ENCODE measurements at places on chromosomes 13 and 19.

- no peak for DNase-seq
Measured at GRCh38 chr13:25632166-25632888, 260.6 kb downstream of the ATP8A2 start.

- DNase-seq, result no peak
Measured at GRCh38 chr13:32976912-32977311, 39.3 kb upstream of the KL start.

DNA sequence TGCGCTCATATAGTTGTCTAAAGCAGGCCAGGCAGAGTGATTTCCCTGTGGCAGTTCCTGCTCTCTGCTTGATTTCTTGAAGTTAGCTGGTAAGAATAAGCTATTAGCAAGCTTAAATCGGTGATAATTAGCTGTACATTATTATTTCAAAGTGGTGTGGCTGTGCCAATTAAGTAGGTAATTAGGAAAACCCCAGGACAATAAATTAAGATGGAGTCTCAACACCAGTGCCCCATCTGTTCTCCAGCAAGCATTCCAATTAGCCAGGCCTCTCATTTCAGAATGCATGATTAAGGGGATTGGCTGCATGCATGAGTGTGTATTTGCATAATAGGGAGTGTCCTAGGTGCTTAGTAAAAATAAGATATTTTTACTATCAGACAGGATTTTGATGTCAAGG, 342.3 kb downstream of the GPC5 start:
- DNase-seq, result no peak

DNA sequence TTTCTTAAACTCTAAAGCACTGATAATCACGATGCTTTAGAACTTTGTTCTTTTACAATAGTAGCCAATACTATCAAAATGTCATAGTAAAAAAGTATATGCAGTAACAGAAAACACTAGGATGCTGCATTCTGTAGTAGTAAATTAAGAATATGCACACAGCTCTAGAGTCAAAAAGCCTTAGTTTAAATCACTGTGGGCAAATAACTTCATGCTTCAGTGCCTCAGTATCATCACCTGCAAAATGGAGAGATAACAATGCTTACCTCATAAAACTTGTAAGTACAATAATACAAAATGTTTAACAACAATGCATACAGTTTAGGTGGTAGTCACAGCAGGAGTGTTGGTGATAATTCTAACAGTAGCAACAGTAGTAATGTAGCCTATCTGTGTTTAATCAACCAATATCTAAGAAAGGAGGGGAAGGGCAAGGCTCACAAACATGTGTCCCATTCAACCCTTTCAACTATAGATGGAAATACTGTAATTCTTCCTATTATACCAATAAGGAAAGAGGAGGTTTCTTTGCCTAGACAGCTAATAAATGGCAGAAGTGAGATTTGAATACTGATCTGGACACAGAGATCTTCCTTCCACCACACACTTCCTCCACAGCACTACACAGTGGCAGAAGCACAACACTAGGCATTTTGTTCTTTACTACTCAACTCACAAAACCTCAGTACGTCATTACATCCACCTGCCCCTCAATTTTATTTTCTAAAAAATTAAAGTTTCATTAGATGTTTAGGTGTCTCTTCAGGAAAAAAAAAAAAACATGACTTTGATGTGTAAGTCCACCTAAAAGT, 4.6 kb downstream of the RBM26 start:
- DNase-seq, result no peak

DNA sequence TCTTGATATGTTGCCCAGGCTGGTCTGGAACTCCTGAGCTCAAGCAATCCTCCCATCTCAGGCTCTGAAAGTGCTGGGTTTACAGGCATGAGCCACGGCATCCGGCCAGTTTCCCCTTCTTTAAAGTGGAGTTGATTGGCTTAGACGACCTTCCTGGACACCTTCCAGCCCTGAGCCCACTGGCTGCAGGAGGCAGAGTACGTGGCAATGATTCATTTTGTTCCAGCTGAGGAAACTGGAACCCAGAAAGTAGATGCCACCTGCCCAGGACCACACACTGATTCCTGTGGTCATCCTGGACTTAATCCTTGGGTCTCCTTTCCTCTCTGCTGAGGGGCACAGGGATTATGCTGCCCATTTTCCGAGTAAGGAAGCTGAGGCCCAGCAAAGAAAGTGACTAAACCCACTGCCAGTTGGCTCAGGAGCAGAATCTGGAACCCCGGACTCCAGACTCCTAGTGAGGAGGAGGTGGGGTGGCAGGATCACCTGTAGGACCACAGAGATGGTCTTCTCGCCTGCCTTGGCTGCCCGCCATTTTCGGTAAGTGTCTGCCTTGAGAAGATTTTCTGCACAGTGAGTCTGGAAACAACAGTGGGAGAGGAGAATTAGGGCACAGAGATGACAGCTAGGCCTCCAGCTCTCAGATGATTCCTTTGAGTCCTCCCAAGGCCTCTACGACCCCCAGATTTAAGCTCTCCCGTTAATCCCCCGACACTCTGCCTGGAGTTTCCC, 737 bp downstream of the XRCC1 start:
- no peak for DNase-seq

DNA sequence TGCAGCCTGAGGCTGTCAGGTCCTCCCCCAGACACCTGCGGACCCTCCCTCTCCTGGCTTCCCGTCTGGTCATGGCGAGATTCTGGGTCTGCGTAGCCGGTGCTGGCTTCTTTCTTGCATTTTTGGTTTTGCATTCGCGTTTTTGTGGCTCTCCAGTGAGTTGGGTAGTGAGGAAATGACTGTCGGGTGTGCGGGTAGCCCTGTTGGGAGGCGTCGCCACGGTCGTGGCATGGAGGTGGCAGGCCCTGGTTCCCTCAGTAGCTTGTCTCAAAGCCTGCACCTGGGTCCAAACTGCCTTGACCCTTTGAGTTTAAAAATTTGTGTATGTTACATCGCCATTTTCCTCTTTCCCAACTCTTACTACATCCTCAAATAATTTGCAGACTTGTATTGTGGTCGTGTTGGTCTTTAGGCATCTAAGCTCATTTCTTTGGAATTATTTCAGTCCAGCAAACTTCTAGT, 344 bp downstream of the NHLRC3 start:
- no peak for DNase-seq

DNA sequence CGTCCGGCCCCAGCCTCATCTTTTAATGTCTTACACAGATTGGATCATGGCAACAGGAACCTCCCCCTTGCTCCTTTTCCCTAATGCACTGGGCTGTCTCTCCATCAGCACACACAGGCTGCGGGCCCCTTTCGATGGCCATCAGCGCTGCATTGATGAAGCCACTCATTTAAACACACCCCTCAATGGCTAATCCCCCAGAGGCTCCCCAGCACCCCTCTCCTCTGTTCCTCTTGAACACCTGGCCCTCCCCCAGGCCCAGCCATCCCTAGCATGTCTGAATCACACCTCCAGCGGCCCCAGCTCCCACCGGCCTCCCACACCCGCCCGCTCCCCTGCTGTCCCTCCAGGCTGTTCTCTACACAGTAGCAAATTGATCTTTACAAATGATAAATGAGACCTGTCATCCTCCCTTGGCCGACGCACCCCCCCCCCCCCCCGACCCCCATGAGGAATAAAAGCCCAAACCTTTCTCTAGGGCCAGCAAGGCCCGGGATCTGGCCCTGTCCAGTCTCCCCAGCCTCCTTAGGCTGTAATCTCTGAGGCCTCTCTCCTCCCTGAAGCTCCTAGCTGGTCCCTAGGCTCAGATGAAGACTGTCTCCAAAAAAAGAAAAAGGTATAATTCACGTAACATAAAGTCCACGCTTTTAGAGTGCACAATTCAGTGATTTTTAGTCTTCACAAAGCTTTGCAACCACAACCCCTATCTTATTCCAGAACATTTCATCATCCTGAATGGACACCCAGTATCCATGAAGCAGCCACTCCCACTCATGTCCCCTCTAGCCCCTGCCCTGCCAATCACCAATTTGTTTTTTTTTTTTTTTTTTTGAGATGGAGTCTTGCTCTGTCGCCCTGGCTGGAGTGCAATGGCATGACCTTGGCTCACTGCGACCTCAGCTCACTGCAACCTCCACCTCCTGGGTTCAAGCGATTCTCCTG, 7.4 kb downstream of the RPL28 start:
- DNase-seq, result no peak

DNA sequence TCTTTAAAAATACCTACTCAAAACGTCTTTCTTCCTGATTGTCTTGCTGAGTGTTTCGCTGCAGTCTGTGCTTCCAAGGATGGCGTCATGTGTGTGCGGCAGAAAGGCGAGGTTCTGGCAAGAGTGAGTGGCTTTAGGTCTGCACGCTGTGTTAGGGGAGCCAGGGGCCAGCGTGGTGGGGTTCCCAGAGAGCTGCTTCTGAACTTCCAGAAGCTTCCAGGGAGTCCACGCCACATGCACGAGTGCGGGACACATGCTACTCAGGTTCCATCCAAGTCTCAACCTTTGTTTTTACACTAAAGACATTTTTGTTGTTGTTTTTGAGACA, 67.9 kb downstream of the ATP11A start:
- DNase-seq, result no peak

DNA sequence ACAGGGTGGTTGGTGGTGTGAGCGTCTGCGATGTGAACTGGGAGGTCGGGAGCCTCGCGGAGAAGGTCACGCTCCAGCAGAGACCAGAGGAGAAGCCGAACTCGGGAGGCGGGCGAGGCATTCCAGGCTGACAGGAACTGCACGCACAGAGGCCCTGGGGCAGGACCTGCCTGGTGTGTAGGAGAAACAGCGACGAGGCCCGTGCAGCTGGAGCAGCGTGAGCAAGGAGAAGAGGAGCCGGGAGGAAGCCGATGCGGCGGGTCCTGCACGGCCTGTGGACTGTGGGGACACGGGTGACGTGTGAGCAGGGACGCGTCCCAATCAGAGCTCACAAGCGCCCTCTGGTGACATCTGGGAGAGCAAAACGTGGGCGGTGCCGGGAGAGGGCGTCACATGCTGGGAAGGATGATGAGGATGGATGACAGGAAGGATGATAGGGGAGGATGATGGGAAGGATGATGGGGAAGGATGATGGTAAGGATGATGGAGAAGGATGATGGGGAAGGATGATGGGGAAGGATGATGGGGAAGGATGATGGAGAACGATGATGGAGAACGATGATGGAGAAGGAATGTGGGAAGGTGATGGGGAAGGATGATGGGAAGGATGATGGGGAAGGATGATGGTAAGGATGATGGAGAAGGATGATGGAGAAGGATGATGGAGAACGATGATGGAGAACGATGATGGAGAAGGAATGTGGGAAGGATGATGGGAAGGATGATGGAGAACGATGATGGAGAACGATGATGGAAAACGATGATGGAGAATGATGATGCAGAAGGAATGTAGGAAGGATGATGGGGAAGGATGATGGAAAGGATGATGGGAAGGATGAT, 16.1 kb upstream of the MADCAM1 start:
- DNase-seq, result peak; percentile 70

- no peak for DNase-seq
Measured at GRCh38 chr19:49556412-49557398, 23.7 kb downstream of the NOSIP start.

- no peak for DNase-seq
Measured at GRCh38 chr13:21147827-21148226, 28.5 kb downstream of the SKA3 start.

- no peak for DNase-seq
Measured at GRCh38 chr13:20126541-20127261, 34.2 kb downstream of the GJA3 start.

- DNase-seq, result no peak
Measured at GRCh38 chr13:24192811-24193162, 32.3 kb downstream of the SPATA13 start.

DNA sequence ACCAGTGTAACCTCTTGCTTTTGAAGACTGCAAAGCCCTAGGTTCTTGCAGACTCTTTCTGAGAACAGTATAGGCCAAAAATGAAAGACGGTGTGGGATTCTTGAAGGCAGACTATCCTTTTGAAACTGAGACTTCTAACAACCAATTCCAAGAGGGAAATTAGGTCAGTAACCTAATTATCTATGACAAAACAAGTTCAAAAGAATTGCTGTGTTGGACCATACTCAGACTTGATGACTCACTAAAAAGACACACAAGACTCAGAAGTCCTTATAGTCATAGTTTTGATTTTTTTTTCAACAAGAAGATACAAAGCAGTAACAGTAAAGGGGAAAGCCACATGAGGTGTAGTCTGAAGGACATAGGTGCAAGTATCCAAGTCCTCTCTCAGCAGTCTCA, 624.0 kb upstream of the GPC6 start:
- DNase-seq, result no peak

GRCh38 chr19:11577451-11578257, at the start of gene ACP5:
ACP5 (minus strand) TSS chr19:11577645; CDS start chr19:11577317, 328 bp downstream.
- DNase-seq, result peak; percentile 32

- DNase-seq, result no peak
Measured at GRCh38 chr13:100491164-100491842, 97.3 kb downstream of the GGACT start.

- DNase-seq, result no peak
Measured at GRCh38 chr13:99269627-99270241, 11.6 kb upstream of the GPR18 start.

GRCh38 chr13:59000770-59001169, 1163.0 kb downstream of the DIAPH3 start:
- peak; percentile 41 for DNase-seq

All from BE2C (cell line).